ENCODE measurements at places on chromosomes 3 and 15.
A peak's percentile ranks its signal among the peaks of the same experiment; 100 is the strongest.

DNA sequence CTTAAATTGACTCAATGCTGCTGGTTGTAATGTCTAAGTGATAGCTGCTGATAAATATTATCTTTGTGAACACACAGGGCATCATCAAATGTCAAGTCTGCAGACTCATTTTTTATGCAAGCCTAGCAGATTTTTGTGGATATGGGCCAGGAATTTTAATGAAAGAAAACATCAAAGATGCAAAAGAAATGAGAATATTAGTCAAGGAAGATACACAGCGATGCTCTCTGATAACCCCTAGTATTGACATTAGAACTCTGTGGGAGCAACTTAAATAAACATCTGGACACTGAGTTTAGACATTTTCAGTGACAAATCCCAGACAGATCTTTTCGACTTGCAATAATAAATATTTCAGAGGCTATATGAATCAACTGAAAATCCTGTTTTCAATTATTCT is 28.3 kb downstream of the POLR2M start:
- DNase-seq: no peak

DNA sequence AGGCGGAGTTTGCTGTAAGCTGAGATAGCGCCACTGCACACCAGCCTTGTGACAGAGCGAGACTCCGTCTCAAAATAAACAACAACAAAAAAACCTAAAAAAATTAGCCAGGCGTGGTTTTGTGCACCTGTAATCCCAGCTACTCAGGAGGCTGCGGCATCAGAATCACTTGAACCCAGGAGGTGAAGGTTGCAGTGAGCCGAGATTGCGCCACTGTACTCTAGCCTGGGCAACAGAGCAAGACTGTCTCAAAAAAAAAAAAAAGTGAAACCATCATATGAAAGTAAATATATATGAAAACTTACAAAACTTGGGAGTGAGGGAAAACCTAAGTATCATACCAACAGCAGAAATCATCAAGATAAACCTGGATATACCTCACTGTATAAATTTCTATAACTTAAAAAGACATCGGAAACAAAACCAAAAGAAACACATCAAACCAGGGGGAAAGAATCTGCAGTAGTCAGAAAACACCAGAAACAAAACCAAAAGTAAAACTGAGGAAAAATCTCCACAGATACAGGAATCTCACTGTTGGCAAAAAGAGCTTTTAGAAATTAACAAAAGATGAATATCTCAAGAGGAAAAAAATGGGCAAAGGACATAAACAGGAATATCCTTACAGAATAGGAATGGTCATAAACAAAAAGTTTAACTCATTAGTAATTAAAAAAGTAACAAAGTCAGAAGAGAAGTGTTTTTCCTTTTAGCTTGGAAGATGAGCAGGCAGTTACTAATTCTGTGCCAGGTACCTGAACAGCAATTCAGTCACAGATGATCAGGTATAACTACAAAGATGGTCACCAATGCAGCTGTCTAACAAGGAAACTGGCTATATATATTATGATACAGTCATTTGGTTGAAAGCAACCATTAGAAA is 41.3 kb downstream of the ETV5 start:
- DNase-seq: no peak

DNA sequence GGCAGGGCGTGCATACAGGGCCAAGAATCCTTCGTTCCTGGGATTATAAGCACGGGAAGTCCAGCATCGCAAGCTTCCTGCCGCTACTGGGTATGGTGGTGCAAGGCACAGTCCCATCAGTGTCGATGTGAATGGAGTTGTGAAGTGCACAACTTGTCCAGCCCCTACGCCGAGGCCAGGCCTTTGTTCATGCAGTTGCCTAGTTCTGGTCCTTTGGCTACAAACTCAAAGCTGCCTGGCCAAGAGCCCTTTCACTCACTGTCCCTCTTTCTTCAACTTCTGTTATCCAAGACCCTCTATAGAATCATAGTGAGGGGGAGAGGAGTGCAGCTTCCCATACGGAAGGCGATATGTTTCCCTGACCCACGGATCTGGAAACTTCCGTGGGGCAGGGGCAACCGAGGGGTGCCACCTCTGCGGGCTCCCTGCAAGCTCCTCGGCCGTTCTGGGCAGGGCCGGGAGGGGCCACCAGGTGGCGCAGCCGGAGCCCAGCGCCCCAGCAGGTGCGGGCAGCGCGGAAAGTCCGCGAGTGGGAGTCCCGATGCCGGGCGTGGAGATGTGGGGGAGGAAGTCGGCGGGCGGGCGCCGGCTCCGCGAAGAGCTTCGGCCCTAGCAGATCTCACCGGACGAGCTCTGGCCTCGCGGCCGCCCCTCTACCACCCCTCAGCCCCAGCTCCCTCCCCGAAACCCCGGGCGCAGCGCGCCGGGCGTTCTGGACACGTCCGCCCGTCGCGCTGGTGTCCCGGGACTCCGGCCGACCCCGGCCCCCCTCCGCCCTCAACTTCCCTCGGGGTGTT is 693 bp downstream of the RASGRP1 start:
- DNase-seq: peak; percentile 41

DNA sequence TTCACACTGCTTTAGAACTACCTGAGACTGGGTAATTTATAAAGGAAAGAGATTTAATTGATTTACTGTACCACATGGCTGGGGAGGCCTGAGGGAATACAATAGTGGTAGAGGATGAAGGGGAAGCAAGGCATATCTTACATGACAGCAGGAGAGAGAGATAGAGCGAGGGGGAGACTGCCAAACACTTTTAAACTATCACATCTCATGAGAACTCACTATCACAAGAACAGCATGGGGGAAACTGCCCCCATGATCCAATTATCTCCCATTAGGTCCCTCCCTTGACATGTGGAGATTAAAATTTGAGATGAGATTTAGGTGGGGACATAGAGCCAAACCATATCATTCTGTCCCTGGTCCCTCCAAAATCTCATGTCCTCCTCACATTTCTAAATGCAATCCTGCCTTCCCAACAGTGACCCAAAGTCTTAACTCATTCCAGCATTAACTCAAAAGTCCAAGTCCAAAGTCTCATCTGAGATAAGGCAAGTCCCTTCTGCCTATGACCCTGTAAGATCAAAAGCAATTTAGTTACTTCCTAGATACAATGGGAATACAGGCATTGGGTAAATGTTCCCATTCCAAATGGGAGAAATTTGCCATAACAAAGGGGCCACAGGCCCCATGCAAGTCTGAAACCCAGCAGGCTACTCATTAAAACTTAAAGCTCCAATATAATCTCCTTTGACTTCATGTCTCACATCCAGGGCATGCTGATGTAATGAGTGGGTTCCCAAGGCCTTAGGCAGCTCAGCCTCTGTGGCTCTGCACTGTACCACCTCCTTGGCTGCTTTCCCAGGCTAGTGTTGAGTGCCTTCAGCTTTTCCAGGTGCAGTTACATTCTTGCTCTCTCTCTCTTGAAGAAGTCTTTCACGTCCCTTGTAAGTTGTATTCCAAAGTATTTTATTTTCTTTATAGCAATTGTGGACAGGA is 481.7 kb upstream of the TGFBR2 start:
- peak; percentile 82 for DNase-seq

DNA sequence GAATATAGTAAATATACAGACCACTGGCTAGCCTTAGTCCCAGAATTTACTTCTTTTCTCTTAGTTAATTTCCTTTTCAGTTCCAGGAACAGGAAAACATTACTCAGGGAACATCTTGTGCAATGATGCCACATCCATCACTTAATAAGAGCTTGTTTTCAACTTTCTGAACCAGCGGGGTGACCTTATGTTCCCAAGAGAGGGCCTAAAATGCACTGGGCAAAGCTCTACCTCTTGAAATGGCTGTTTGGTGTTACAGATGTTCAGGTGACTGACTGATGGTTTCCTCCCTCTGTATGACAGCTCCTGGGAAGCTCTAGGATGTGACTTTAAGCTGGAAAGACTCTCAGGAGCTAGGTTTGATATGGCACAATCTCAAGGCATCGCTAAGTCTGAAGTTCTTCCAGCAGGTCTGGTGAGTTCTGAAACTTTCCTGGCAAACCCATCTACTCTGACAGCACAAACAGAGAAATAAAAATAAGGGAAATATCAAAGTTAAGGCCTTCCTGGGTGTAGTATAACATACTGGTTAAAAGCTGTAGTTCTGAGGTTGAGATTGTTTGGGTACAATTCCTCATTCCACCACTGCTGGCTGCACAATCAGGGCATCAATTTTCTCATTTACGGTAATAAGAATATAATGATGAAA is 98.6 kb downstream of the ZIC1 start:
- DNase-seq: no peak

- DNase-seq: no peak
Observed at GRCh38 chr3:141722081-141722480, 16.0 kb upstream of the RNF7 start.

GRCh38 chr3:58026598-58026997 is 18.4 kb downstream of the FLNB start:
- no peak for DNase-seq

GRCh38 chr3:164683489-164683888 is 394.8 kb downstream of the SI start:
- DNase-seq: peak; percentile 6

Data from M059J (cell line).